Spleen (tissue), 13 donors: ENCODE measurements at places on chromosomes 12 and 14.

DNA sequence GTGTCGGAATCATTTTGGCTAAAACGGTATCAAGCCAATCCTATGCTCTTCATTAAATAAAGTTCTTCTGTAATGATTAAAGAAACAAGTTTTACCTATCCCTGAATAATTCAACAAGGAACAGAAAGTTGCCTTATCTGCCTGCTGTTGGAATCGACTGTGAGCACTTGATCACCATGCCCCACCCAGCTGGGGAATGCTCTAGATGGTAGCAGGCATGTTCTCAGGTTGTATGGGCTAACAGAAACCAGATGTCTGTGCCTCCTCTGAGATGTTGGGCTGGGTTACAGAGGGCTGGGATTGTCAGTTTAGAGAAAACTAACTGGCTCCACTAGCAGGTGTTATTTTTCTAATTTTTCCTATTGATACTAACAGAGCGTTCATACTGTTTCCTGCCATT, 28.9 kb downstream of the RTRAF start:
- DNase-seq = no peak

- DNase-seq = peak; percentile 91
These were observed 4.2 kb downstream of the PLEKHG3 start for GRCh38 chr14:64708148-64709004.

DNA sequence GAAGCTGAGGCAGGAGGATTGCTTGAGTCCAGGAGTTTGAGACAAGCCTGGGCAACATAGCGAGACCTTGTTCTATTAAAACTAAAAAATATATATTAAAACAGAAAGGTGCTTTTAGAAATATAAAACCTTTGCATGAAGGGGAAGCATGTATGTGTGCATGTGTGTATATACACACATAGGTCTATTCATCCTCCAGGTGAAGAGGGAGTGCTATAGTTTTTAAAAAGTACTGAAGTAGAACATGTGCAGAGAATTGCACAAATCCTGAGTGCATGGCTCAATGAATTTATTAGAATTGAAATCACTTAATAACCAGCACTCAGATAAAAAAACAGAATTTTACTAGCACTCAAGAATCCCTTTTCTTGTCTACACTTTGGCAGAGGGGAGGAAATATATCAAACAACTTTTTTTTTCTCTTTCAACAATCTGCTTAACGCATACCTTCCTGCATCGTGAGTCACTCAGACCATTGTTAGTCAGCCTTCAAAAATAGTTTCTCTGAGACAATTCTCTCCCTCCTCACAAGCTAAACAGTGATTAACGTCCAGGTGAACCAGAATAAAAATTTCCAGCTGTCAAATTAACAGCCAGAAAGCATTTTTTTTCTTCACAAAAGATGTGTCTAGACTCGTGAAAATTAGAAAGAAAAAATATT, 17.7 kb upstream of the NEDD1 start:
- no peak for DNase-seq

GRCh38 chr14:71692496-71692895, 239.7 kb upstream of the RGS6 start:
- DNase-seq = no peak

DNA sequence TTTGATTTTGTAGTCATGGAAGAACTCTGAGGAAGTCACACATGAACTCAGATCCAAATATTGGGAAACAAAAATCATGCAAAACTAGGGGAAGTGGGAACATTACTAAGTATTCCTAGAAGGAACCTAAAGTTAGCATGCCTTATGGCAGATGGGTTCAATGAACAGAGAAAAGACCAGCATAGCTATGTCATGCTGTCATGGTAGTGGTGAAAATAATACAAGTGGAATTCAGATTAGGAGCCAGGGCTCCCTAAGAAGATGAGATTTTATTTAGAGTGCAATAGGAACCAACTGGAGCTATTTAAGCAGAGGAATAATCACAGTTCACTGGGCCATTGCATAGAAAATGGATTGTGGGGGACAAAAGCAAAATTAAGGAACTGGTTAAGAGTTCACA, 134.0 kb downstream of the DIO2 start:
- no peak for DNase-seq

GRCh38 chr12:131795064-131795463, 33.1 kb upstream of the MMP17 start:
- no peak for DNase-seq

DNA sequence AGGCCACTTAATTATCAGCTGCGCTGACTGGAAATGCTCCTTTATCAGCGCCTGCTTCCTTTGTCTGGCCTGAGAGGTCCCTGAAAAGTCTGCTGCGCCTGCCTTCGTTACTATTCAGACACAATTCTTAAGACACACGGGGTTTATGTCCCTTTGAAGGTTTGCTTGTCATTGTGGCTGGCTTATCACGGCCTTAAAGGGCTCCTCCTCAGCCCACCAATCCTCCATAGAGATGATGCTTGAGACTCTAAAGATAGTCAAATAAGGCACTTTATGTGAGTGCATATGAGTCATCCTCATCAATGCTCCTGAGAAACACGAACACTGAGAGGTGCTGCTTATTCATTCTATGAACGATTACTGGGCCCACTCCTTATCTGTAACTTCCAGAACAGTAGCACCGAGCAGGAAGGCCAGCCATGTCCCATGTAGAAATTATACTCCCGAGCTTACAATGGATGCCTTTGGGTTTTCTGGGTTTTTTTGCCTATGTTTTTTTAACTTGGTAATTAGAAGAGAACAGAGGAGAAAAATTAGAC, 1268.2 kb upstream of the TMEM132C start:
- DNase-seq = no peak

DNA sequence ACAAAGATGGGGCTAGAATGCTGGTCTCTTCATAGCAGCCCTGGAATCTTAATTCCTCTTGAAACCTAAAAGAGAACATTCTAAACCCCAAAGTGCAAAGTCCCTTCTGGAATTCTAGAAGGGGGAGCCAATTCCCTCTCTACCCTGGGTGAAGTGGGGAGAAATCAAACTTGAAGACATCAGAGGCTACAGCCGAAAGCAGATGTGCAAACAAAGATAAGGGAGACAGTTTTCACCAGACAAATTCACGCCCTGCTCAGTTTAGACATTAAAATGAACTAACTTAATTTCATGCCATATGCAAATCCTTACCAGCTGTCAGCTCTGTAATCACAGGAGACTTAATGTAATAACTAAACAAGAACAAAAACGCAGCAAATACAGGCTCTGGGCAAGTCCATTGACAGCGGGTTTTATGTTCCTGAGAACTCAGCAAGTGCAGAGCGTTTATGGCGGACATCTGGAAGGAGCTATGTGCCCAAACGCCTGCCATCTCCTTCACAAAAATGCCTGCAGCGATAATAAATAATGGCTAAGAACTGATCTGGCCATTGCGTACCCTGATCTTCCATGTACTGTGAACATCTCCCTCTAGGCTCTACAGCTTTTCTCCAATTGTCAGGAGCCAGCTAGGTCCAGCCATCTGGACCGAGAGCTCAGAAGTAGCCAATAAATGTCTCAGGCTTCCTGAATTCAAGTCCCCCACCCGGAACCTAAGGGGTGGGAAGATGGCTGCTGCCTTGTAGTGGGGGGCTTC, 19.1 kb upstream of the FICD start:
- no peak for DNase-seq

DNA sequence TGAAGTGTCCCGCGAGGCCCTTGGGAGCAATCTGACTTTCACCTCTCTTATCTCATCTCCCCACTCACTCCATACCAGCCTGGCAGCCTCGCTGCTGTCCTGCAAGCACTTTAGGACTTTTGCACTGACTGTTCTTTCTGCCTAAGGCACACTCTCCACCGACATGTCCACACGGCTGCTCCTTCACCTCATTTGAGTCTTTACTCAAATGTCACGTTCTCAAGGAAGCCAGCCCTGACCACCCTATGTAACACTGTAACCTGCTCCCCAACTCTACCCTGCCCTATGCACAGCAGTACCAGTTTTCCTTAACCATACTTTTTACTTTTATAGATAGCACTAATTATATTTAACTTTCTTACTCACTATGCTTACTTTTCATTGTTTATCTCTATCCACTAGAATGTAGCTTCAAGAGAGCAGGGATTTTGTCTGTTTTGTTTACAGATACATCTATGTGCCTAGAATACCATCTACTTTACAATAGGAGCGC, 32.0 kb downstream of the PRKD1 start:
- no peak for DNase-seq

GRCh38 chr14:102868956-102869547, 53.4 kb upstream of the AMN start:
- no peak for DNase-seq

DNA sequence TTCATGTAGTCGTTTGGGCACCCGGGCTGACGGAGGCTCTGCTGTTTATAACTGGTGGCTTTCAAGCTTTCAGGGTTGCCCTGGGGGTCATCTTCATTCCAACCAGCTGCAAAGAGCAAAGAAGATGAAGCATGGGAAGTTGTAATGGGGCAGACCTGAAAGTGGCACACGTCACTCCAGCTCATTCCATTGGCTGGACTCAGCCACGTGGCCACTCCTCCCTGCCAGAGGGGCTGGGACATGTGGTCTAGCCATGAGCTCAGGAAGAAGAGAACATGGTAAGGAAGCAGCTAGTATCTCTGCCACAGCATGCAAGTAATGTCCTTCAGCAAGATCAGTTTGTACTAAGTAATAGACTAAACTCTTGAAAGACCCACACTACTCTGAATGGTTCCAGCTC, 51.7 kb upstream of the FERMT2 start:
- no peak for DNase-seq

DNA sequence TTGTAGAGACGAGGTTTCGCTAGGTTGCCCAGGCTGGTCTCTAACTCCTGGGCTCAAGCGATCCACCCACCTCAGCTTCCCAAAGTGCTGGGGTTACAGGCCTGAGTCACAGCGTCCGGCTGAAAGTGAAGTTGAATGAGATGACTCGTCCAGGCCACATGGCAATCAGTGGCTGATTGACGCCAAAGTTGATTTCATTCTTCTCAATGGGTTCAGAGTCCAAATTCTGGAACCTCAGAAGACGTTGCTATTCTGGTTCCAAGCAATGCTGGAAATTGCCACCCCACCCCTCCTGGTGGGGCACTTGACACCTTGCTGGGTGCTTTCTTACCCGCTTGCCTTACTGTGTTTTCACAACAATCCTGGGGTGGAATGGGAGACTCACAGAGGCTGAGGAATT, 14.9 kb downstream of the ABCB9 start:
- no peak for DNase-seq

GRCh38 chr12:46489951-46490388, 117.4 kb upstream of the SLC38A2 start:
- no peak for DNase-seq

DNA sequence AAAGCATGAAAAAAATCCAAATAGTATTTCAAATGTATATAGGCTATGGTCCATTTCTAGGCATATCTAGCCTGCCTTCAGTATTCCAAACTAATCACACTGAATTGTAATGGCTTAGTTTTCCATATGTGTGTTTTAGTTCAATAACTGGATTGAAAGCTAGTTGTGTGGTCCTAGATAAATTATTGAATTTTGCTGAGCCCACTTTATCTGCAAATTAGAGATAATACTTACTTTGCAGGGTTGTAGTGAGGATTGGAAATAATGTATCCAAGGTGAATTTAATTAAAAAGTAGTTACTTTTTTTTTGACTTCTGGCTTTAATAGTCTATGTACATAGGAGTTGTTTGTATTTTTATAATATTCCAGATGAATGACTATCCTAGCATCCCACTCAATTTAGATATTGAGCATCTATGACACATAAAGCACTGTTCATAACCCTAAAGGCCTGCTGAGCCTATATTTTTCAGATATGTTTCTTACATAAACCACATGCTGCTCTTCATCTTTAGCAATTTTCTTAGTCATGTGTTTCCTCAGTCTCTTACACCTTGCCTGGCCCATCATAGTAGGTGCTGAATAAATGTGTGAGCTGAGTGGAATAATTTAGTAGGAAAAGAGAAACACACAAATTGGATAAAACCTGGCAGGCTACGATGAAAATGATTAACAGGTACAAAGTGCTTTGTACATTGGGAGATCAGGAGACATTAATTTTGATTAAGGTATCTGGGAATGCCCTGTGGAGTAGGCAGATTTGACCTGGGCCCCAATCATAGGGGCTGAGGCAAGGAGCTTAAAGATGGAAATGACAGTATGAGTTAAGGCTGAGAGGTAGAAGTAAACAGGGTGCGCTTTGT, 1.1 kb upstream of the ATP23 start:
- no peak for DNase-seq

- DNase-seq = no peak
These were observed 11.5 kb downstream of the CBLN3 start for GRCh38 chr14:24417832-24418491.

DNA sequence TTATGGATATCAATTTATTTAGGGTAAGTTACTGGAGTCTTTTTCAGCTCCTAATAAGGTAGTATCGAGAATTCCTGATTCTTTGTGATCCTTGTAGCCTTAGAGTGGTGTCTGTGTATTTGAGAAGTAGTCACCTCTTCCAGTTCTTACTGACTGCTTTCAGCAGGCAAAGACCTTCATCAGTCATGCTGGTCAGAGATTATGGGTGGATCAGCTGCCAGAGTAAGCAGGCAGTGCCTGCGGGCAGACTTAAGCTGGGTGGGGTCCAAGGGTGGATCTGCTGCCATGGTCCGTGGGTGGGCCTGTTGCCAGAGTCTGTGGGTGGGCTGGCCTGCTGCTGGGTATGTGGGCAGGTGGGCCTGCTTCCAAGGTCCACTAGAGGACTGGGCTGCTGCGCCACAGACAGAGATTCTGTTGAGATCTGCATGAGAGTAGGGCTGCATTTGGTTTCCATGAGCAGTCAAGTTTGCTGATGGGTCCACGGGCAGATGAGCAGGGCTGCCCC, 188.7 kb downstream of the ANO2 start:
- DNase-seq = no peak
